ENCODE measurements at places on chromosomes 16 and 17.

DNA sequence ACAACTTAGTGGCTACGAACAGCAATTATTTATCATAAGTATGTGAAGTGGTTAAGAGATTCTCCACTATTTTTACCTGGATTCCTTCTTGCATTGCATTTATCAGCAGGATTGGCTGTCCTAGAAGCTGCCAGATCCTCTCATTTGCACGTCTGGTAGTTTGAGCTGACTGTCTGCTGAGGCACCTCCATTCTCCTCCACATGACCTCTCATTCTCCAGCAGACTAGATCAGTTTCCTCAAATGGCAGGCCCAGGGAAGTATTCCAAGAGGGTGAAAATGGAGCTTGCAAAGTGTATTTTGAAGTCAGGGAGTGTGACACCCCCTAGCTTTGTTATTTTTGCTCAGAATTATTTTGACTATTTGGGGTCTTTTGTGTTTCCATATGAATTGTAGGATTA lies 870.1 kb downstream of the CDH11 start:
- DNase-seq: no peak

DNA sequence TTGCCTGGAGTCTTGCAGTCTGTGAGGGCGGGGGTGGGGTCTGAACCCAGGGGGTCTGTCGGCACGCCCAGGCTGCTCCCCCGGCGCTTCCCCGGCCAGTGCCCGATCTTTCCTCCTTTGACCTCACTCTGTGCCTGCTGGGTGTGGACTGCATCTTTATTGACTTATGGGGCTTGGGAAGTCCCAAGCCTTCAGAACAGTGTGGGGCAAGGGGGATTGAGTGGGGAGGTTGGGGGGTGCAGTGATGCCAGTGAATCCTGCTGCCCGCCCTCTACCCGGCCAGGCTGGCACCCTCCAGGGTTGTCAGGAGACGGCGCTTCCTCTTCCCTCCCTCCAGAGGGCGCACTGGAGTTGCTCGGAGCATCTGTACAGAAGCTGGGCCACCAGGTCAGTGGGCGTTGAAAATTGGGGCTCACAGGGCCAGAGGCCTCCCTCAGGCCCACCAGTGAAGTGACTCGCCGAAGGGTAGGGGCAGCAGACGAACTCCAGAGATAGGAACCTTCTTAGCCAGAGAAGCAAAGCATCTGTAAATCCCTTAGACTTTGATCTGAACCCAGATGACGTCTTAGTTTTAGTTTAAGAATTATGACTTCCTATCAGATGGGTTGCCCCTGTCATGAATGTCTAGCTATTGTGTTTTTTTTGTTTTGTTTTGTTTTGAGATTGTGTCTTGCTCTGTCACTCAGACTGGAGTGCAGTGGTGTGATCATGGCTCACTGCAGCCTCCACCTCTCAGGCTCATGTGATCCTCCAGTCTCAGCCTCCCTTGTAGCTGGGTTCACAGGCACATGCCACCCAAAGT lies 184.8 kb upstream of the CIBAR2 start:
- peak; percentile 10 for DNase-seq

DNA sequence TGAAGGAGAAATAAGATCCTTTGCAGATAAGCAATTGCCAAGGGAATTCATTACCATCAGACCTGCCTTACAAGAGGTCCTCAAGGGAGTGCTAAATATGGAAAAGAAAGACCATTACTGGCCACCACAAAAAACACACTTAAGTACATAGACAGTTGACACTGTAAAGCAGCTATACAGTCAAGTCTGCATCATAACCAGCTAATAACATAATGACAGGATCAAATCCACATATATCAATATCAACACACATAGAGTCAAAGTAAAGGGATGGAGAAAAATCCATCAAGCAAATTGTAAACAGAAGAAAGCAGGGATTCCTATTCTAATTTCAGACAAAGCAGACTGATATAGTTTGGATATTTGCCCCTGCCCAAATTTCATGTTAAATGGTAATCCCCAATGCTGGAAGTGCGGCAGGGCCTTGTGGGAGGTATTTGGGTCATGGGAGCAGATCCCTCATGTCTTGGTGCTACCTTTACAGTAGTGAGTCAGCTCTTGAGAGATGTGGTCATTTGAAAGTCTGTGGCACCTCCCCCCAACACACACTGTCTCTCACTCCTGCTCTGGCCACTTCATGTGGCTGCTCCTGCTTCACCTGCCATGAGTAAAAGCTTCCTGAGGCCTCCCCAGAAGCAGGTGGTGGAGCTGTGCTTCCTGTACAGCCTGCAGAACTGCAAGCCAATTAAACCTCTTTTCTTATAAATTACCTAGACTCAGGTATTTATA lies 32.8 kb downstream of the TANC2 start:
- DNase-seq: no peak

DNA sequence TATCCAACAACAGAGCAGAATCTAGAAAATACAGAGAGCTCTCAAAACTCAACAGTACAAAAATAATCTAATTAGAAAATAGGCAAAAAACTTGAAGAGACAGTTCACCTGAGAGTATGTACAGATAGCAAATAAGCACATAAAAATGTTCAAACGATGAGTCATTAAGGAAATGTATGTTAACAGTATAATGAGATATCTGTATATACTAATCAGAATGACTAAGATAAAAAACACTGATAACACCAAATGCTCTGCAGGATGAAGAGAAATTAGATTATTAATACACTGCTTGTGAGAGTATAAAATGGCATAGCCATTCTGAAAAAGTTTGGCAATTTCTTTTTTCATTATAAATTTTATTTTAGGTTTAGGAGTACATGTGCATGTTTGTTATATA lies 1307.6 kb upstream of the GOT2 start:
- no peak for DNase-seq

GRCh38 chr16:1914988-1915387 lies 3.2 kb downstream of the HS3ST6 start:
- DNase-seq: no peak

DNA sequence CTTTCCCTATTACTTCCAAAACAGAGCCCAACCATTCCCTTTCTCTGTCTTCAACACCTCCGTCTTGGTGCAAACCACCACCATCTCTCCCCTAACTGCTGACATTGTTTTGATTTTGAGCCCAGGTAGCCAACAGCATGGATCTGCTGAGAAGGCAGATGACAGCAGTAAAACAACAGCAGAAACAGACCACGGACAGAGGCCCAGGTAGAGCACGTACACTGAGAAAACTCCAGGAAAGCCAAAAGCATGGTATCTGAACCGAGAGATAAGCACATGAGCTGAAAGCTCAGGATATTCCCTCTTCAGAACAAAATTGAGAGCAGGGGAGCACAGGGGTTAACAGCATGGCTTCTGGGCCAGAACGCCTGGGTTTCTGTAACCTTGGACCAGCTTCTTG lies 18.9 kb upstream of the MAP3K14 start:
- DNase-seq: no peak

GRCh38 chr16:67216612-67217490 lies 10.1 kb upstream of the TMEM208 start:
- DNase-seq: no peak

- DNase-seq: no peak
Observed at GRCh38 chr16:12569061-12569460, 234.6 kb downstream of the CPPED1 start.

- no peak for DNase-seq
Observed at GRCh38 chr17:57453841-57454425, 197.6 kb downstream of the MSI2 start.

DNA sequence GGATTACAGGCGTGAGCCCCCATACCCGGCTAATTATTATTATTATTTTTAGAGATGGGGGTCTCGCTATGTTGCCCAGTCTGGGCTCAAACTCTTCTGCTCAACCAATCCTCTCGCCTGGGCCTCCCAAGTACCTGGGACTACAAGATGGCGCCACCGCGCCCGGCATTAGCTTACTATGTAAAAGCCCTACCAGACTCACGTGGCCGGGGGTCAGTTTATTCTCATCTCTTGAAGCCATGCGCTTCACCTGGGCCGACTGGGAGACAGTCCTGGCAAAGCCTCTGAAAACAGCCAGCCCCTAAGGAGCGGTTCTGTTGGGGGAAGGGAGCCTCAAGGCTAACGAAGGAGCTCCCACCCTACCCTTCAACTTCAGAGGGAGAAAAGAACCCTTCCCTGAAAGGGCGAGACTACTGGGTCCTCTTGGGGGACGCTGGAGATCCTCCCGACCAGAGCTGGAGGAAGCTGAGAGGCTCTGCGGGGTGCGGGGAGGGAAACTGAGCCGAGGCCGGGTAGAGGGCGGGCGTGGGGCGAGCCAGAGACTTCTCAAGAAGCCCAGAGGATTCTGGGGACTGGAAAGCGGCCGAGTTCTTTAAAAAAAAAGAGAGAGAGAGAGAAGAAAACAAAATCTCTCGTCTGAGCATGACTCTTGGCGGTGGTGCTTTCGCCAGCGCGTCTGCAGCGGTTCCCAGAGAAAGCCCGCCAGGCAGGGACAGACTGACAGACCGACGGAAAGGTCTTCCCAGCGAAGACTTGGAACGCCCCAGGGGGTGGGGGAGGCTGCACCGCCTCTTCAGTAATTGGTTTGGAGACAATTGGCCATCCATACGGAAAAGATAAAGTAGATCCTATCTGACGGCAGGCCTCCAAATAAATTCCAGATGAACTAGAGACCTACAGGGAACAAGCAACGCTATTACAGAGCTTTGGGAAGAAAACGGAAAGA lies 5.6 kb upstream of the TUBG2 start:
- peak; percentile 79 for DNase-seq

DNA sequence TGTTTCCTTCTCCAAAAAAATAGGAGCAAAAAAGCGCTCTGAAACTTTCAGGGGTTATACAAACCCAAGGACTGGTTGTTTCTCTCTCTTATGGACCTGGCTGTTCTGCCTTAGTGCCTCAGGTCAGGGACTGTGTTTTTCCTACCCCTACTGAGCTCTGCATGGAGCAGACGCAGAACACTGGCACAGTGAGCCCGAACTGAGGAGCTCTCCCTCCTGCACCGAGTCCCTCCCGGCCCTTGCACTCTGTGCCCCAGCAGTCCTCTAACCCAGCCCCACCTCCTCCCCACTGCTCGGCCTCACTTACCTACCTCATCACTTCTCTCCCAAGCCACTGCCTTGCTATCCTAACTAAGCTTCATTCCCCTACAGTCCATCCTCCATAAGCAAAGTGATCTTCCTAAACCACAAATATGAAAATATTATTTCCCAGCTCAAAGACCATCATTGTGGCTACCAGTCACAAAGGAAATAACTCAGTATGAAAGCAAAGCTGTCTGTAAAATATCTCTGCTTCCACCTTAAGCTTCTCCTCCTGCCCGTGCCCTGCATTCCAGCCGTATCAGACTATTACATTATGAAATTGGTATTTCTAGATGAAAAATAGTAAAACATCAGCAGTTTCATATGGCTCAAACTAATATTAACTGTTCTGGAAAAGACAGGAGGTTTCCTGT lies 13.6 kb downstream of the MEIOB start:
- DNase-seq: no peak

- DNase-seq: no peak
Observed at GRCh38 chr16:1590930-1591705, 20.8 kb downstream of the IFT140 start.

GRCh38 chr17:69820876-69821473 lies 254.1 kb upstream of the KCNJ16 start:
- no peak for DNase-seq

- DNase-seq: peak; percentile 40
Observed at GRCh38 chr17:41211845-41212466, 14.5 kb upstream of the KRTAP9-2 start.

DNA sequence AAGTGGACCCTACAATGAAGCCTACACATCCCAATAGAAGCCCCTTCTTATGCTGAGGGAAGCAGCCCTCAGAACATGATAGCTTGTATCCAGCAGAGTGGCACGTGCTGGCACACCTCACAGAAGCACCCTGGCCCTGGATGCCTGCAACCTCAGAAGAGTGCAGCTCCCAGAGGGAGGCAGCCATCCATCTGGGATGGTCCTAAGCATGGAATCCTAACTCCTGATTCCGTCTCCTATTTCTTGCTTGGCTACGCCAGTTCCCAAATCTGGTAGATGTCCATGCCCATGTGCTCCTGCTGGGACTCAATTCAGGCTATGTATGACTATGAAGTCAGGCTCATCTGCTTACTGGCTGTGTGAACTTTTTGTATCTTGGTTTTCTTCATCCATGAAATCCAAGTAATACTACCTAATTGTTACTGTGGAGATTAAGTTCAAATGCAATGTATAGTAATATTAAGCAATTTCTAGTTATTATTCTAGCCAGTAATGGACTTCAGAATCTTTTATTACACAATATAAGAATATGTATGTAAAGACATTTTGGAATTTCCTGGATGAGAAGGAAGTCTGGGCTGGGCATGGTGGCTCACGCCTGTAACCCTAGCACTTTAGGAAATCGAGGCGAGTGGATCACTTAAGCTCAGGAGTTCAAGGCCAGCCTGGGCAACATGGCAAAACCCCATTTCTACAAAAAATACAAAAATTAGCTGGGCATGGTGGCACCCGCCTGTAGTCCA lies 32.4 kb downstream of the SIAH1 start:
- DNase-seq: no peak

DNA sequence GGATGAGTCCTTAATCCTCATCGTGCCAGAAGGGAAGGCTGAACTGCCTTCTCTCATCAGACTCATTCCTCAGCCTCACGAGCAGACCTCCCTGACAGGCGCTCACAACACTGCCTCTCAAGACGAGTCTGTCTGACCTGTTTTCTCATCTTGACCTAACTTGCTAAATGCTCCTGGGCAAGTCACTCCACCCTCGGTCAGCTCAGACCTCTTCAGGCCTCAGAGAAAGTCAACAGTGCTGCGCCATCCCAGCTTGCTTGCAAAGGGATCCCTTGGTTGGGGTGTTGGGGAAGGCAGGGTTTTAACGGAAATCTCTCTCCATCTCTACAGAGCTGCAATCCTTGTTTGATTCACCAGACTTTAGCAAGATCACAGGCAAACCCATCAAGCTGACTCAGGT lies 15.0 kb downstream of the SERPINF1 start:
- no peak for DNase-seq

- DNase-seq: no peak
Observed at GRCh38 chr16:15587152-15587825, 55.7 kb downstream of the MARF1 start.

DNA sequence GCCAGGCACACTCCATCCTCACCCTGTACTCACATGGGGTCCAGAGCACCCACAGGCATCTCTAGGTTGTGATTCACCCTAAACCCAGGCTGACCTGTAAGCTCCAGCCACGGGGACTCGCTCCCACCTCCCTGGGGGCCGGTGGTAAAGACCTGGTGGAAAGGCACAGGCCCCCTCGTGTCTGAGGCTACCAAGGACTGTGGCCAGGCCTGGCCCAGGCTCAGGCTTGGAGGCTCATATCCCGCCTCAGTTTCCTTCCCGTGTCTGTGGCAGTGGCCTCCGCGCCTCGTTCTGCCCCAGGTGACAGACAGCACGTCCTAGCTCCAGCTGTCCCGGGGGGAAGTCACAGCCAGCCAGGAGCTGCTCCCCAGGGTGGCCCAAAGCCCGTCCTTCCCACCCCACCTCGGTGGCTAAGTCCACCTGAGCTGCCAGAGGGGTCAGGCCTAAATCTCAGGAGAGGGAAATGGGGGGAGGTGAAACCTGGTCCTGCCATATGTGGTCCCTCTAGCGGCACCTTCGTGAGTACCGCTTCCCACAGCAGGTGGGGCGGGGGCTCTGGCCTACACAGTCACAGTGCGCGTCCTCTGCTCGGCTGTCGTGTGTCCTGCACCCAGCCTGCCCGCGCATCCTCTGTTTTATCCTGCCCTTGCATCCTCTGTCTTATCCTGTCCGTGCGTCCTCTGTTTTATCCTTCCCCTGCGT lies 12.6 kb downstream of the CDH15 start:
- DNase-seq: no peak

Data from fibroblast of gingiva (primary cell).